ENCODE measurements at places on chromosomes 12 and 14.

DNA sequence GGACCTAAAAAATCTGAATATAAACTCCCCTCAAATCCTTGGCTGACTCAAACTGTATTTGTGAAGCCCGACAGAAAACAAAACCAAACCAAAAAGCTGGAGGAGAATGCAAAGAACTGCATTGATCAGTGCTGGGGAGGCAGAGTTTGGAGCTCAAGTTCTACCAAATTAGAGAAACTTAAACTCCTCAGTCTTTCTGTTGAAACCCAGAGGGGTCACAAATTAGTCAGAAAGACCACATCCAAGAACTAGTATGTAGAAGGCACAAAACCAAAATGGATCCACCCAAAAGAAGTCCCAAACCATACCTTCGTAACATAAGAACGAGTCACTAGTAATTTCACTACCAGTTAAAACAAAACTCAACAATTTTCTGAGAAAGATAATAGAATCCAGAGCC, 15.3 kb upstream of the PRKAB1 start:
- no peak for DNase-seq

- no peak for DNase-seq
Measured at GRCh38 chr14:68656452-68656851, 136.4 kb downstream of the ZFP36L1 start.

DNA sequence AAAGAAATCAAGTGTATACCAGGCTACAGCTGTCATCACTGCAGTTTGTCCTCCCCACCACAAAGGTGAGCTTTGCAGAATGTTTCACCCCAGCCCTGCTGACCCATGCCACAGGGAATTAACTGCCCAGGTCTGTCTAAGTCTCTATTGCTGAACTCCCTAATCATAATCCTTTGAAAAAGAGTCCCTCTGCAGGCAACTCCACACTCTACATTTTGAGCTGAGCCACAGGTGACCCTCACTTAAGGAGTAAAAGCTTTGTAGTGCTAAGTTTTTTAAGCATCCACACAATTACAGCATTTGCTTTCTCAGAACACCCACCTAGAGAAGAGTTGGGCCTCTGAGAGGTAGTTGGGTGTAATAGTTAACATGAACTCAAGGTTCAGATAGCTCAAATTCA, 90.0 kb downstream of the C12orf50 start:
- DNase-seq: no peak

DNA sequence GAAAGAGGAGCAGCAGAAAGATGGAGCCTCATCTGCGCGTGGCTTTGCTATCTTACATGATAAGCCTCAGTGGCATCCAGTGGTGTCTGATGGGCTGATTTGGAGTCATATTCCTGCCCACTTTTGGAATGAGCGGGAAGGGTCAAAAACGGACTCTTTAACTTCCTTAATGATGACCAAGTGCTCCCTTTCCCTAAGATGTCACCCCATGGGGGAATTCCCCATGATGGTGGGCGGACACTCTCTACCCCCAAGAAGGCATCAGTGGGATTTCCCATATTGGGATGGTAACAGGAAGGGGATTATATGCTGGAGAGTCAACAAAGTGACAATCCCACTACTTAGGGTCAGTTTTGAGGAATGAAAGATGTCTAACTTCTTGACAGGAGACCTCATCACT, 110.9 kb downstream of the GPATCH2L start:
- no peak for DNase-seq

GRCh38 chr12:89933911-89934310, 225.3 kb upstream of the ATP2B1 start:
- DNase-seq: no peak

DNA sequence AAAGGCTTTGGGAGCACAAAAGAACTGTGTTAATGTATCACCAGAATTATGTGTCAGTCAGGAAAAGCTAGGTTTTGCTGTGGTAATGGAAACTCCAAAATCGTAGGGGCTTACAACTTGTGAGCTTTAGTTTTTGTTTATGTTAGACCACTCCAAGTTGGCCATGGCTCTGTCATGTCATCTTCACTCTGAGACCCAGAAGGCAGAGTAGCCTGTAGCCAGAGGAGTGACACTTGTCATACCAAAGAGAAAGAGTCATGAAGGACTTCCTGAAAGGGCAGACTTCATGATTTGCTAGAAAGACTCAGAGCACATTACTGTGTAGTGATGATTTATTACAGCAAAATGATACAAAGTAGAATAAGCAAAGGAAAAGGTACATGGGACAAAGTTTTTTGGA, 133.6 kb upstream of the SSTR1 start:
- DNase-seq: no peak

GRCh38 chr12:13194401-13195110, 2.0 kb upstream of the EMP1 start:
- no peak for DNase-seq

- DNase-seq: no peak
Measured at GRCh38 chr12:42296503-42297109, 29.3 kb downstream of the ZCRB1 start.
